ENCODE measurements at places on chromosomes 6 and 20. TPM values are rescaled to one million over a fixed set of nuclear protein-coding genes. Genes with fewer than 3 reads are reported as not detected.

The RREB1 gene
- total RNA-seq: 30.5 TPM

GRCh38 chr6:105769197-105769596, 316.9 kb upstream of the PRDM1 start:
- H3K36me3 ChIP-seq: no peaks in the 10 kb centered on the region
- H3K4me3 ChIP-seq: no peak overlapping the region
- H3K27me3 ChIP-seq: no peaks in the 10 kb centered on the region
- no peaks in the 10 kb centered on the region for H3K4me1 ChIP-seq
- no peak overlapping the region for H3K27ac ChIP-seq
- no peak for DNase-seq

GRCh38 chr6:144786825-144787224, 501.7 kb downstream of the UTRN start:
- H3K27ac ChIP-seq: no peak overlapping the region
- H3K4me3 ChIP-seq: no peak overlapping the region
- no peaks in the 10 kb centered on the region for H3K36me3 ChIP-seq
- H3K27me3 ChIP-seq: no peaks in the 10 kb centered on the region

DNA sequence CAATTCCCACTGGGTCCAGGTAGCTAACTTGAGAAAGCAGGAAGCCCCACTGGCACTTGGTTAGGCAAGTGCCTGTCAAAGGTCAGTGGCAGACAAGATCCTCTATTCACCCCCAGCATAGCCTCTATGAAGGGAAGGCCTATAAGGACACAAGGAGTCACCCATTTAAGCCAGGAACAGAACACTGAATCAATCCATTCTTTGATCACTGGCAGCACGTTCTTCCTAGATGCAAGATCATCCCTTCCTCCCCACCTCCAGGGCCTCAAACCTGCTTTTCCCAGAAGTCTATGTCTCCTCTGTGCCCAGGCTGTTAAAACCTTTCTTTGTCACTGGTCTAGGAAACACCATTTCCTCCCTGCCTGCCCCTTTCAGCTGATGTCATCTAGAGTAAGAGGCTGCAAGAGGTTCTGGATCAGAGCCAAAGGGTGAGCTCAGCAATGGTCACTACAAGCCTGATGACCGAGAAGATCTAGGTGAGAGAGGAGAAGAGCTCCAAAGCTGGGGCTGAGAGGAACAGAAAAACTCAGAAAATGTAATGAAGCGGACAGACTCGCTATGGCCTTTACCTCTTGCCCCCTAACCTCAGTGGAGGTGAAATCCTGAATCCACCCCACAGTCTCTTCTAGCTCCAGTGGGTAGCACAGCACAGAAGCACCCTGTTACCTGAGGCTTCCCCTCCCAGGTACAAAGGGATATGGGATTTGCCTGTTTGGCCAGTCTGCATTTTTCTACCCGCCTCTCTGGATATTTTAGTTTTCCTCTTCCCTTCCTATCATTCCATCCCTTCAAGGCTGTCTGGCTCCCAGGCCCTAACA, 1.8 kb downstream of the GTPBP2 start:
- peak overlapping the region; percentile 64 for H3K27ac ChIP-seq
- peak; percentile 96 for DNase-seq
- peaks cover 29% of the 10 kb centered on the region for H3K36me3 ChIP-seq
- no peaks in the 10 kb centered on the region for H3K27me3 ChIP-seq
- H3K4me3 ChIP-seq: no peak overlapping the region

The HLA-G gene
- not detected for total RNA-seq

GRCh38 chr20:21303872-21304586, 898 bp downstream of the XRN2 start:
- H3K4me3 ChIP-seq: peak overlapping the region; percentile 88
- peak; percentile 36 for DNase-seq
- H3K27me3 ChIP-seq: no peaks in the 10 kb centered on the region
- H3K36me3 ChIP-seq: no peaks in the 10 kb centered on the region

- peaks cover 16% of the 10 kb centered on the region for H3K4me1 ChIP-seq
- H3K36me3 ChIP-seq: no peaks in the 10 kb centered on the region
- H3K4me3 ChIP-seq: no peak overlapping the region
- H3K27ac ChIP-seq: no peak overlapping the region
These were observed 95.6 kb downstream of the HDGFL1 start for GRCh38 chr6:22664968-22665367.

DNA sequence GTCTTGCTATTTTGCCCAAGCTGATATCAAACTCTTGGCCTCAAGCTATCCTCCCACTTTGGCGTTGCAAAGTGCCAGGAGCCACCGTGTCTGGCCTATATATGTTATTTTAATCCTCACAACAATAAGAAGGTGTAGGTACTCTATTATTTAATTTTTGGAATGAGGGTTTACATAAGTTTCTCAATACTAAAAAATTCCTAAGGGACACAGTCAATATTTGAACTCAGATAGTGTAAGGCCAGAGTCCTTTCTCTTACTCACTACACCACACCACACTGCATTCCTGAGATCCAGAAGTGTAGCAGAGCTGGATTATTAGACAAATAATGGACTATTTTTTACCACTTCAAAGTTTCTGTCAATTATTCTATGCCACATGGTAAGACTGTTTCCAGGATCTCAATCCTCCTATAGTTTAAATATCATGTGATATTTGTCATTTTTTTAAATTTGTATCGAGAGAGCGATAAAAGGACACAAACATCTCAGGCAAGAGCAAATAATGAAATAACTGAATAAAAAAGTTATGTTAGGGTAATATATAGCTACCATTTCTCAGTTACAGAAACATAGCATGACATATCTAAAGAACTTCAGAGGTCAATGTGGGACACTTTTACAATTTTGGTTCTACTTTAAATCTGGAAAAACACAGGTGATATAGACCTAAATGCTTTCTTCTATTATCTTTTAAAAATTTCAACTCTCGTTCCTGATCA, 162.2 kb upstream of the THEMIS start:
- H3K4me1 ChIP-seq: peaks cover 6% of the 10 kb centered on the region
- peak; percentile 25 for DNase-seq
- no peak overlapping the region for H3K27ac ChIP-seq
- H3K27me3 ChIP-seq: no peaks in the 10 kb centered on the region
